Stimulated activated CD4-positive, alpha-beta T cell treated with anti-CD3 and anti-CD28 coated beads, Interleukin-2, amount 100 ng/mL, for 24 hours (primary cell): ENCODE measurements at places on chromosomes 11 and 22.
A peak's percentile ranks its signal among the peaks of the same experiment; 100 is the strongest.

GRCh38 chr22:17265649-17266248, 46.5 kb upstream of the ADA2 start:
- DNase-seq: no peak

- no peak for DNase-seq
These were observed 4.3 kb downstream of the TNNI2 start for GRCh38 chr11:1843098-1843473.

GRCh38 chr11:24591283-24591682, 94.4 kb downstream of the LUZP2 start:
- DNase-seq: no peak

DNA sequence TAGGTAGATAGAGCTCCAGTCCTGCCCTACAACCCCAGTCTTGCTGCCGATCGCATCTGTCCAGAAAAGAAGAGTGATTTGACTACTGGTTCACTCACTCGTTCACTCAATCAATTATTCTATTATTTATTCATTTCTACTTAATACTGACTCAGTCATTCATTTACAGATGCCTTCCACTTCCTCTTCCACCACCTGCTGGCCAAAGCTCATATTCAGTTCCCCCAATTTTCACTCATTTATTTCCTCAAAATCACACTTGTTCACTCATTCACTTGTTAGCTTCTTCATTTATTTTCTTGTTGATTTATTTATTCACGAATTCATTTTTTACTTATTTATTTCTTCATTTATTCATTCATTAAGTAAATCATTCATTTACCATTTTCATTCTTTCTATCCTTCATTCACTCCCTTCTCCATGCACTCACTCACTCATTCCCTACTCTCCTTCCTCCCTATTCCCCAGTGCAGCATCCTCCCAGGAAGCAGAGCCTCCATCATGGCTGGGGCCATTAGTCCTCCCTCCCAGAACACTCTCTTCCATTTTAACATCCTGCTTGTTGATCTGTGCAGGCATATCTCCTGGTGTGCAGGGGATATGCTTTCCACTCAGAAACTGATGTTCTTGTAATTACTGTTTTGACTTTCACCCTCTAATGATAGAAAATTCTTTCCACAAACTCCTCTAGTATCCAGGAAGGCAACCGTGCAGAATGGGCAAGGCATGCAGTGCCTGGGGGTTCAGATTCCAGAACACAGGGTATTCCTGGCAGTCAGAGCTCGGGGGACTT, 281.0 kb downstream of the TENM4 start:
- DNase-seq: no peak

DNA sequence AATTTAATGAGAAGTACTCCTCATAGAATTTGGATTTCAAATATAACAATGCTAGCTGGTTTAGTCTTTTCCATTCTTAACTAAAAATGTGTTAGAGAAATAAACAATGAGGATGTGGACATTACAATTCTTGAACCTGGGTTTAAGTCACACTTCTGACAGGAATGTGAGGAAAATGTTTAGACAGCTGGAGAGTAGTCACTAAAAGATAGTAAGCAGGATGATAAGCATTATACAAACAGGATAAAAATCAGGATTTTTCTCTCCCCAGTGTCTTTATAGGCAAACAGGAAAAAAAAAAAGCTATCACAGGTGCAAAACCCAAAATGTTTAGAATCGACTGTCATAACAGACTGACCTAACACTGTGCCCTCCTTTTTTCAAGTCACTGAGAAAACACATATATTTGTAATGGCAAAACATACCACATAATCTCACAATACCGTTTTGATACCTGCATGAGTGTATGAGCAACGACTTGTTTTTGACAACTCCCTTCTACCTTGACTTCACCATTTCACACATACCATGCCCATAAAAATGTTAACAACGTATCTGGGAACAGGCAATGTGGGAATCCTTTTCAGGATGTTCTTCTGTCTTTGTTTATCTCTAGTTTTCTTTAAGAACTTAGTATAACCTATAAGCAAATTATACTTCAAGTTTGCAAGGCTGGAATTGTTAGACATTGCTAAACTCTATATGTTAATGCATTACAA, 242.0 kb downstream of the SBF2 start:
- DNase-seq: no peak

DNA sequence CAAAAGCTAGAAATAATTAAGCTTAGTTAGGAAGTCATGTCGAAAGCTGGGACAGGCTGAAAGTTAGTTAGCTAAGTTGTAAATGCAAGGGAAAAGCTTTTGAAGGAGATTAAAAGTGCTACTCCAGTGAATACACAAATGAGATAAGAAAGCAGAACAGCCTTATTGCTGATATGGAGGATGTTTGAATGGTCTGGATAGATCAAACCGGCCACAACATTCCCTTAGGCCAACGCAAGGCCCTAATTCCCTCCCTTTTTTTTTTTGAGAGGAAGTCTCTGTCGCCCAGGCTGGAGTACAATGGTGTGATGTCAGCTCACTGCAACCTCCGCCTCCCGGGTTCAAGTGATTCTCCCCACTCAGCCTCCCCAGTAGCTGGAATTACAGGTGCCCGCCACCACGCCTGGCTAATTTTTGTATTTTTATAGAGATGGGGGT, 23.3 kb upstream of the WEE1 start:
- no peak for DNase-seq

DNA sequence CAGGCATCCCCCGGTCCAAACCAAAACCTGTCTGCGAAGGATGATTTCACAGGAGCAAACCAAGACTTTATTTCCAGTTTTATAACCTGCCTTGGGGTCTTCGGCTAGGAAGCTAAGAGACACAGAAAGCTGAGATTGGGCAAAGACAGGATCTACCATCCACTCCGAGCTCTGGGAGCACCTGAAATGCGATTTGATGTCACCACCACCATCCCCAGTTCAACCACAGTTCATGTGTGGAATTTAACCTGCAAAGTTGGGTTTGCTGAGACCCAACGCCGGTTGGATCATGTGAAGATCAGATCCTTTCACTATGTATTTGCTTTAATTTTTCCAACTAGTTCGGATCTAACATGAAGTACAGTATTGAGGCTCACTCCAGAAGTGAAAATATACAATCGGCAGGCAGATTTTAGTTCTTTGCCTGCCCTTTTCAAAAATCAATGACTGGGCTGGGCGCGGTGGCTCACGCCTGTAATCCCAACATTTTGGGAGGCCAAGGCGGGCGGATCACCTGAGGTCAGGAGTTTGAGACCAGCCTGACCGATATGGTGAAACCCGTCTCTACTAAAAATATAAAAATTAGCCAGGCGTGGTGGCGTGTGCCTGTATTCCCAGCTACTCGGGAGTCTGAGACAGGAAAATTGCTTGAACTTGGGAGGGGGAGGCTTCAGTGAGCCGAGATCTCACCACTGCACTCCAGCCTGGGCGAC, 1.4 kb upstream of the C11orf24 start:
- no peak for DNase-seq

GRCh38 chr22:26310616-26311015, 118.4 kb upstream of the ASPHD2 start:
- no peak for DNase-seq

DNA sequence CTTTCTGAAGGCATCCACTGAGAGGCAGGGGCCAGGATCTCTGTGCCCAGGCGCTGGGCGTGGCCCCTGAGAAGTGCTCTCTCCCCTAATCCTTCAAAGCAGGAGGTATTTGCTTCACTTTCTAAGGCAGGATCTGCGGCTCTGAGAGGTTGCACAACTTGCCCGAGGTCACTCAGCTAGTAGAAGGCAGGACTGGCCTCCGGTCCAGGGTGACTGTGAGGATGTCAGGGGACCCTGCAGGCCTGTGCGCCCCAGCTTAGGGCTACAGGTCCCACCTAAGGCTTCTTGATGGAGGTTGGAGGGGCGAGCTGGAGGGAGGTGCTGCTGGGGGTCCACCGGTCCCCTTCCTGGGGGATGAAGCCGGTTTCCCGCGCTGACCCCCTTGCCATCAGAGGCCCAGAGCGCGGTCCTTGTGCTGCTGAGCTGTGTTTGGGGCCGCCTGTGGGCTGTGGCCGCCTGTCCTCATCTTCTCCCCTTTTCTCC, 979 bp downstream of the SMIM38 start:
- DNase-seq: no peak

- no peak for DNase-seq
These were observed 279.0 kb downstream of the TBC1D22A start for GRCh38 chr22:47041271-47042115.

GRCh38 chr22:33842006-33842354, 78.3 kb downstream of the LARGE1 start:
- no peak for DNase-seq

GRCh38 chr11:82174610-82175009, 559.1 kb downstream of the FAM181B start:
- no peak for DNase-seq

DNA sequence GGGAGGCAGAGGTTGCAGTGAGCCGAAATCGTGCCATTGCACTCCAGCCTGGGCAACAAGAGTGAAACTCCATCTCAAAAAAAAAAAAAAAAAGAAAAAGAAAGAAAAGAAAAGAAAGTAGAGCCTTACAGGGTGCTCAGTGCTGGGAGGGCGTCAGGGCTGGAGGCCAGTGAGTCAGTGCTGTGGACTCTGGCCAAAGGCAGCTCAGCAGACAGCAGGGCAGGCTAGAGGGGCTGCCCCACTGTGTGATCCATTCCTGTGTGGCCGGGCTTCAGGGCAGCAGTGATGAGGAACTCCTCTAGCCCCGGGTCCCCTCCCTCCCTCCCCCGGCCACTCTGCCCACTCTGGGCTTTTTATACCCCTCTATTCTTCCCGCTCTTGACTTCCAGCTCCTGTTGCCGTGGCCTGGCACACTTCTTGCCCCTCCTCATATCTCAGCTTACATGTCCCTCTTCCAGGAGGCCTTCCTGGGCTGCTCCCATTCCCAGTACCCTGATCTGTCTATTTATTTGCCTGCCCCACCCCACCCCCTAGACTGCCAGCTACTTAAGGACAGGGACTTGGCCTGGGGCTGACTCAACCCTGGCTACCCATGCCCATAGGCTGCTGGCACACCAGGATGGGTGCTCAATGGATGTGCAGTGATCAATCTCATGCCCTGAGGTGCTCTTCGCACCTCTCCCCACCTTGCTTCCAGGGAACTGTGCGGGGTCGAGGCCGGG, 10.1 kb downstream of the SYT12 start:
- DNase-seq: no peak

DNA sequence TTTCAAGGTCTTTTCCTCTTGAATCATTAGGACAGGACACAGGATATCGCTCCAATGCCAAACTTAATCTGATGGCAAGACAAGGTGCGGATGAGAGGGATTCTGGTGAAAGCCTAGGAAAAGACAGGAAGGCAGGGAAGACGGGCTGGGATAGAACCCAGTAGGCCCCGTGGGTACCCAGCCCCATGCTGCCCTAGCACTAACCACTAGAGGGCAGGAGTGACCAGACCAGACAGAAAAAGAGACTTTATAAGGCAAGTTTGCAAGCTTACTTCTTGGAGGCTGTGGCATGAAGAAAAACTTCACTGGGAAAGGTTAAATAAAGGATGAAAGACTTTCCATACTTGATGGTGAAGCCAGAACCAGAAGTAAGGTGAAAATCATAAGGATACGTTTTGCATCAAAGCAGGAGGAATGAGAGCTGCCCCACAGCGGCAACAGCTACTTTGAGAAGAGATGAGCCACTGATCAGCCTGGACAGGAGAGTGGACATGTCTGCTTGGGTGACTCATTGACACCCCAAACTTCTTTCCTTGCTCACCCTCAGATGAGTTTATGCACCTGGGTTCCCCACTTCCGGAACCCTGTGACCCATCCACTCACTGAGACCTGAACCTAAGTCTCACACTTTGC, 39.8 kb downstream of the SYN3 start:
- peak; percentile 46 for DNase-seq

GRCh38 chr11:15852179-15852578, 504.2 kb downstream of the SOX6 start:
- DNase-seq: no peak

DNA sequence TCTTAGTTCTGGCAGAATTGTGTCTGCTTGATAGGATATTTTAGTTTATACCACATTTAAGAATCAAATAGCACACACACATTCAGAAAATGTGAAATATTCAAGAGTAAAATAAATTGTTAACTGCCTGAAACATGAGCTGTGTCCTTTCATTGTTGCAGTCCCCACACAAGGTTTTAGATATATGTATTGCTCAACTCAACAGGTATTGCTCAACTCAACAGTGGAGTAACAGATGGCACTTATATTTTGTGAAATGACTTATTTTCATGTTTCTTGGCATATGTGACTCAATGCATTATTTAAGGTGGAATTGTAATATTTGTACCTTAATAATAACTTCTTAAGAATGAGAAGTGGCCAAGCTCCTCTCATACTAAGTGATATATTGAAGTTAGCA, 760.3 kb downstream of the CNTN5 start:
- no peak for DNase-seq

DNA sequence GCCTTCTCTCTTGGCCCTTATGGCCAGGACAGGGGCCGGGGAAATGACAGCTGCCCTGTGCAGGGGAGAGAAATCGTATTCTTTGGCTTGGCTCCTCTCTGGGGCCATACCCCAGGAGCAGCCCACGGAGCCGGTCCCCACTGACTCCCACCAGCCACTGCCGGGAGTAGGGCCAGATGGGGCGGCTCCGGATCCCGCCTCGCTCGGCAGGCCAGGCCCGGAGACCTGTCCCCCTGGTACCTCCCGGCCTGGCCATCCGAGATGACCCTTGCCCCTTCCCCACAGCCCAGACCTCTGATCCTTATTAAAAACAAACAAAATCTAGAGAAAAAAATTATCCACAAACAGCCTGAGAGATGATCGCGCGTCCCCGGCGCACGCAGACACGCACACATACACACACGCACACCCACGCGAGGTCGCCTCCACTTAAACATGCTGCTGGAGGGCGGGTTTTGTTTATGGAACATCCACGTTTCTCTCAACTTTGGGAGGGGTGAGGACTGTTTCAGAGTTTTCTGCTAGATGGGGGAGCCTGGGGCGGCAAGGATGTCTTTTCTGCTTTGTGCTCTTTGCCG, 59.1 kb downstream of the IGLL1 start:
- no peak for DNase-seq

DNA sequence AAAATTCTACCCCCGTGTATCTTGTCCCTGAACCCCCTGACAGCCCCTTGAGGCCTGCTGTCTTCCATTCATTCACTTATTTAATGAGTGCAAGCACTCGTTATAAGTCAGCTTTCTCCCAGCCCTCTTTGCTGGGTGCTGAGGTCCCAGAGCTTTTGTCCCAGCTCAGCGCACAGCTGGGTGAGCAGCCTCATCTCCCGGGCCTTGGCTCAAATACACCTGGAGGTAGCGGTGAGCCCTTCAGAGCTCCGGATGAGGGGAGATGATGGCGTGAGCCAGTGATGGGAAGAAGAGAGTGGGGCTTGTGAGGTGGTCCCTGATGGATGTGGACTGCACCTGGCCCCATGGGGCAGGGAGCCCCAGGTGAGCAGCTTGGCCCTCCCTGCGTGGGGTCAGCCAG, 18.1 kb upstream of the ARHGAP8 start:
- no peak for DNase-seq

DNA sequence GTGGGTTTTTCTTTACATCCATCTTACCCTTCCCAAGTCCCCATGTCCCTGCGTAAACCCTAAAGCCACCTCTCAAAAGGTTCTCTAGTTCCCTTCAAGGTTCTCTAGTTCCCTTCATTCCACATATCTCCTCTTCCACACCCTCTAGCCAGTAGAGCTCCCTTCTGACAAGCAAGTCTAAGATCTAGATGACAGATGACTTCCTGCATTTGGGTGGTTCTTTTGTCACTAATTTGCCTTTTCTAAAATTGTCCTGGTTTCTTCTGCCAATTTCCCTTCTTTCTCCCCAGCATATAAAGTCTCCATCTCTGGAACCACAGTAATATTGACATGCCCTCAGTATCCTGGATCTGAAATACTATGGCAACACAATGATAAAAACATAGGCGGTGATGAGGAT, 7.8 kb downstream of the CD3E start:
- DNase-seq: no peak
